ENCODE measurements at places on chromosomes 16 and 17.

GRCh38 chr16:75811020-75811634, 84.8 kb upstream of the CPHXL start:
- DNase-seq, result no peak

GRCh38 chr17:67902511-67903231, 77.4 kb downstream of the BPTF start:
- DNase-seq, result no peak

DNA sequence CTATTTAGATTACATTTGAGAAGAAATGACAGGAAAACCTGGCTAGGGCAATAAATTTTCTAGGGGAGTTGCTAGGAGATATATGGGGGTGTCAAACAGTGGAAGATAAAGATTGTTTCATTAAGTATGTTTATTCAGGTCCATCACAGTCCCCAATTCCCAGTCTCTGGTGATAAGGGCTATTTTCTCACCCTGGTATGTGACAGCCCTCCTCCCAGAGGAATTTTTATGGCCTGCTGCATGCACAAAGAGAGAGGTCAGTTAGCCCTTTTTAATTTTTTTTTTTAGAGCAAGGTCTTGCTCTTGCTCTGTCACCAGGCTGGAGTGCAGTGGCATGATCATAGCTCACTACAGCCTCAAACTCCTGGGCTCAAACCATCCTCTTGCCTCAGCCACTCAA, 53.6 kb upstream of the ATF7IP2 start:
- DNase-seq, result no peak

DNA sequence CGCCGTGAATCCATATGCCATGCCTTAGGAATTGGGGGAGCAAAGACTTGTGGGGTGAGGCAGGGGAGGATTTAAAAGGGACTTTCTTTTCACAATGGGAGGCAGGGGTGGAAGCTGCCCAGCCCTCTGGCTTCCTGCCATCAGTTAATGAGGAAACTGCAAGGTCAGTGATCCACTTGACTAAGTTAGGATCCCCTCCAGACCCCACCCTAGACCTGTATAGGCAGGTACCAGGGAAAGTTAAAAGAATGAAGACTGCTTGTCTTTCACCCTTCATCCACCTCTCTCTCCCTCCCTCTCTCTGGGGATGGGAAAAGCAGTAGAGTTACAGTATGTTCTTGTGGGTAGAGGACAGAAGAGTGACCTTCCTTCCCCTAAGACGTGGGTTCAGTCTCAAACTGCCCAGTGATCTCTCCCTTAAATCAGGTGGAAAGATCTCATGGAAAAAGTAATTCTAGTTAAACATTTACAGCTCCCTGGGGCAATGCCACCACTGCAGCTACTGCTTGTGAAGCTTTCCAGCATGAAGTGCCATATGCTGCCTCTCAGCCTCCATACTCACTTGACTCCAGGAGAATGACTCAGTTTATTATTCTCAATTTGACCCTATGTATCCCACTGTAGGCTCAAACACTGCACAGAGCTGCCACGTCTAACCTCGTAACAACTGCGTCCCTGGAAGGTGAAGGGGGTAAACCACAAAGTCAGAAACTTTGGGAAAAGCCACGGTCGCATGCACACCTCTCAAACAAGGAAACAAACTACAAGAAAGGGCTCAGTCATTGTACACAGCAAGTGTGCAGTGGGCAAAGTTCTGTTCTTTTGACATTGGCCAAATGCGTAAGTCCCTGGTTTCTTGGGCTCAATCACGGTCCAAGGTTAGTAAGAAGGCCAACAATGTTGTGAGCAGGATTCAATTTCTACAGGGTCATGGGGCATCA, 1.2 kb downstream of the COA3 start:
- no peak for DNase-seq

Measured in WERI-Rb-1 (cell line).